ENCODE measurements at places on chromosomes 2 and 18.
A peak's percentile ranks its signal among the peaks of the same experiment; 100 is the strongest.

- no peak for DNase-seq
These were observed 22.3 kb downstream of the SEMA4F start for GRCh38 chr2:74676331-74676730.

DNA sequence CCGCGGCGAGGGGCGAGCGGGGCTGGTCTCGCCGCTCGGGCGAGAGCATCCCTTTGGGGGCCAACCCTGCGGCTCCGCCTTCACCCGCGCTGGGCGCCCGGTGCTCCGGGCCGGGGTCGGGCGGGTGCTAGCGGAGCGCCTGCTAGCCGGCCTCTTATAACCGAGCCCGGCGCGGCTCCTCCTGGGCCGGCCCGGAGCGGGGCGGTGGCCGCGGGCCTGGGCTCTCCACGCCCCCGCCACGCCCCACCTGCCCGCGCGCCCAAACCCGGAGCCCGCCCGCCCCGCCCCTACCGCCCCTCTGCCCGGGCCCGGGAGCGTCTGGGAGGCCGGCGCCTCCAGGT is at the start of gene FOXI3:
TSS of gene FOXI3 (minus strand) at position 129 of the 341 bp plus-strand sequence. CDS start 158 bp downstream, outside the sequence.
- DNase-seq, result peak; percentile 38

- DNase-seq, result no peak
These were observed 32.2 kb downstream of the USP34 start for GRCh38 chr2:61438670-61439069.

- peak; percentile 91 for DNase-seq
These were observed 541.2 kb downstream of the NUP35 start for GRCh38 chr2:183665425-183665824.

DNA sequence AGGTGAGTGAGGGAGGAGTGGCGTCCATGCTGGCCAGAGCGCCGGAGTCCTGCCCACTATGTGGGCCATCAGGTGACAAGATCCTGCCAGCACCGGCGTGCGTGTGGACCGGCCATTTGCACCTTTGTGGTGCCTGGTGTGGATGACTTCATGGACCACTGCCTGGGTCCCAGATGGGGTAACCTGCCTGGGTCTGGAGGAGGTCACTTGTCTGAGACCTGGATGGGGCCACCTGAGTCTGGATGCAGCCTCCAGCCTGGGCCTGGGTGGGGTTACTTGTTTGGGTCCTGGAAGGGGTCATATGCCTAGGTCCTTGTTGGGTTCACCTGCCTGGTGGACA is 299.6 kb downstream of the NDUFA10 start:
- no peak for DNase-seq

DNA sequence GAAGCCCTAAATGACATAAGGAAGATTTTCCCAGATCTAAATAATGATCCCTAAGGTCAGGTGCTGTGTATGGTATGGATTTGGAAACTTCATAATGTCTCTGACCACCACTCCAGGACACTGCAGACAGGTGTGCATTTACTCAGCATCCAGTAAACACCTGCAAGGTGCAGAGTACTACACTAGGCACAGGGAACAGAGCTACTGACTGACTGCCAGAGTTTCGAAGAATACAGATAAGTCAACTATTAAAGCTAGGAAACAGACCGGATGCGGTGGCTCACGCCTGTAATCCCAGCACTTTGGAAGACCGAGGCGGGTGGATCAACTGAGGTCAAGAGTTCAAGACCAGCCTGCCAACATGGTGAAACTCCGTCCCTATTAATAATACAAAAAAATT is 65.0 kb downstream of the ATP8B1 start:
- DNase-seq, result no peak

DNA sequence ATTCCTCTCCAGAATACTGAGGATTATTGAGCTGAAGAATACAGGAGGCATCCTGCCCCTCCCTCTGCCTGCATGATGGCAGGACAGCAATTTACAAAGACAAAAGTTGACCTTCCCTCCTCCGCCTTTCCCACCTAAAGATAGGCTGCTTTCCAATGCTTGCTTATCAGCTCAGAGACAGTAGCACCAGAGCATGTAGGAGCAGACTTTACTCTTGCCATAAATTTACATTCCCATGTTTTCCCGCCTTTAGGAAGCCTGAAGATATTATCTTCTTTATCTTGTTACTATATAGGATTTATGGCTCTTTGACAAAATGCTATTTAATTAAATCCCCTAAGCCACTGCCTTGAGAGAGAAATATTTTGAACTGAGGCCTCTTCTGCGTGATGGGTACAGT is 135.6 kb upstream of the HNMT start:
- no peak for DNase-seq

DNA sequence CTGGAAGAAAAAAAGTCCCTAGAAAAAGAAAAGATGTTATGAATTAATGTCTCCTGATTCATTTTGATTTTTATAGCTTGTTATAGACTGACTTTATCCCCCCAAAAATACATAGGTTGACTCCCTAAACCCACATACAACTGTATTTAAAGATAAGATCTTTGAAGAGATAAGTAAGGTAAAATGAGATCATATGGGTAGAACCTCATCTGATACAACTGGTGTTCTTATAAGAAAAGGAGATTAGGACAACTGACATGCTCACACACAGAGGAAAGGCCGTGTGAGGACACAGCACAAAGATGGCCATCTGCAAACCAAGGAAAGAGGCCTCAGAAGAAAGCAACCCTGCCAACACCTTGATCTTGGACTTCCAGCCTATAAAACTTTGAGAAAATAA is 117.5 kb downstream of the CD226 start:
- no peak for DNase-seq

GRCh38 chr2:189165656-189166380 is 13.7 kb downstream of the COL5A2 start:
- no peak for DNase-seq

DNA sequence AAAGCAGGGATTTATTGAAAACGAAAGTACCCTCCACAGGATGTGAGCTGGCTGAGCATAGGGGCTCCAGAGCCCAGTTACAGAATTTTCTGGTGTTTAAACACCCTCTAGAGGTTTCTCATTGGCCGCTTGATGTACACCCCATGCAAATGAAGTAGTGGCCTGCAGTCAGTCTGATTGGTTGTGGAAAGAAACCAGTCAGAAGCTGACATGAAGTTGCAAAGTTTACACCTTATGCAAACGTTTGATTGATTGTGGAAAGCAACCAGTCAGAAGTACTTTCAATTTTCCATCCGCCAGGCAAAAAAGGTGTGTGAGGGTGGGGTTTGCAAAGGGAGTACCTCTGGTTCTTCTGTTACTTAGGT is 62.3 kb downstream of the VWA3B start:
- no peak for DNase-seq

DNA sequence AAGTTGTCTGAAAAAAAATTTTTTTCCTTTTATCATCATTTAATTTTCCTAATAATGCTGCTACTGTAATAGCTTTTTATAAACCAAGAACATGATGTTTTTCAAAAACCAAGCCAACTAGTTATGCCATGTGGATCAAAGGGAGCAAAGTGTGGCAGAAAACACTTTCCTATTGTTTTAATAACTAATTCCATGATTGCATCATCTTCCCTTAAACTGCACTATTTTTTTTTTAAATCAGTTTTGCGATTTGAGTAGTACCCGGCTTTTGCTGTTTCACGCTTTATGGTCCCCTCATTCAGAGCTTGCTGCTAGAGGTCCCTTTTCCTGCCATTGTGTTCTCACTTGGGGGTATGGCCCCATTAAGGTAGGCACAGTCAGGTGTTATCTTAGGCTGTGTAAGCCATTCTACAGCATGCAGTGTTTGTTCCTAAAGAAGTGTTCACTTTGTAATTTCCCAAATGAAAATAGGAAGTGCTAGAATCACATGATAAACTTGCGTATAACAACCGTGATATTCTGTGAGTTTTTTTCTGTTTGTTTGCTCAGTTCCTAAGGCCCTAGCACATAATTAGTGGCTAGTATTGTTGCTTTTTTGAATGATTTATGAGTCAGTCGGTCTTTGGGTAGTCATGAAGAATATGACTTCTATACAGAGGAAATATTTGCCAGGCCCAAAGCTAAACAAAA is 225.8 kb downstream of the PTGR3 start:
- DNase-seq, result peak; percentile 86

DNA sequence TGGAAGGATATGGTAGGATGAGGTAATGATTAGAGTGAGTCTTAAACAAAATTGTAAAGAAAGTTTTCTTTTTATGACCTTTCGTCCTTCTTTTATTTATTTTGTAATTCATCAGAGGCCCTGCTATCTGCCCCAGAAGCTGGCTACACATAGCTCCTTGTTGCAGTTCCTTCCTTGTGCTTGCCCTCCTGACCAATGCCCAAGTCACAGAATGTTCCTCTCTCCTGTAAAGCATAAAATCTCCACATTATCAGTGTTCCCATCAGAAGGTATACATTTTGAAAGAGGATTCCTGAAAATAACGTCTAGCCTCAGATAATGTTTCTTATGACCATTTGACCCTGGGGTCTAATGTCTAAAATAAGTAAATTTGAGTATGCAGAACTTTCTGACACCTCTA is 78.3 kb downstream of the RND3 start:
- no peak for DNase-seq

DNA sequence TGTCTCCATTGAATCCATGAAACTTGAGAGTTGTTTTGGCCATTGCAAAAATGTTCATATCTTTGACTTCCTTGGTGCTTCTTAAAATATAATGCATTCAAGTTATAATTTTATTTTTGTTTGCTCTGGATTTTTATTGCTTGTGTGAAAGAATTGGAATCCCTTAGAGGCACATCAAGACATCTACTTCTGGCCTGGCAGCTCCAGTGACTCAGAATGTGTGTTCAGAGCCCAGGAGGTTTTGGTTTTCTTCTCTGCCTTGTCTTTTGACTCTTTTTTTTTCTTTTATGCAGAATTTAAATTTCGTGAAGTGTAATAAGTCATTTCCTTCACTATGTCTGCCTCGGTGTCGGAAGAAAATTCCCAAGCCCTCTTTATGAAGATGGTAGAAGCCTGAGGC is 180.2 kb downstream of the LTBP1 start:
- DNase-seq, result no peak

DNA sequence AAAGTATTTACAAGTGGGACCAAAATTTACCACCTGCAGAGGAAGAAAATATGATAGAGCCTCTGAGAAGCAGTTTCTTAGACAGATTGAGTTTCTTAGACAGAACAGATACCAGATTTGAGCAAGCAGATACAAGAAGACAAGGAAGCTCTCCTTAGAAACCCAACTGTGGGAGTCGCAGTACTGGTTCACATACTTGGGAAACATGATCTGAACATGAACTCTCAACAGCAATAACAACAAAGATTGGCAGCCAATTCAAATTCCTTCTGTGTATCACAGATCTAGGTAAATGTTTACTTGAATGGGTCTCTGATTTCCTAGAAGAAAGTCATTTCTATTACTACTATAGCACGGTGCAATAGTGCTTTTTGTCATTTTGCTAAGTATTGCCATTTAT is 82.1 kb downstream of the OLA1 start:
- DNase-seq, result no peak

DNA sequence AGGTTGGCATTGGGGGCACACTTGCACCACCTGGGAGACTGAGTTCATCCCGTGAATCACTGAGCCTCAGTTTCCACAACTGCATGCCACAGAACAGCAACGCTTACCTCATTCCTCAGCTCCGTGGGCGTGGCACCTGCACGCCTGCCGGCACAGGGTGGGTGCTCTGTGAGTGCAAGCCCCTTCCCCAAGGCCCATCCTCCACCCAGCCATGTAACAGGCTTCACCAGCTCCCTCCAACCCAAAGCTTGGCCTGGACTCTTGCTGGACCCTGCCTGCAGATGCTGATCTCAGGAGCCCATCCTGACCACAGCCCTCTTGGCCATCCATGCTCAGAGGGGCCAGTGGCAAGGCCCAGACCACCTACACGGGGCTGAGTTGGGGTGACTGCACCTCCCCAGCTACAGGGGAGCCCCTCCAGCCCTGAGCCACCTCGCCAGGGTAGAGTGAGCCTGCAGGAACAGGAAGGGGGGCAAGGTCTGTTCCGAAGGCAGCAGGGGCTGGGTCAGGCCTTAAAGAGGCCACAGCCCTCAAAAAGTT is 1.8 kb downstream of the PRLH start:
- DNase-seq, result no peak

All from NCI-H774 (cell line).